ENCODE measurements at places on chromosomes 13 and 19.

DNA sequence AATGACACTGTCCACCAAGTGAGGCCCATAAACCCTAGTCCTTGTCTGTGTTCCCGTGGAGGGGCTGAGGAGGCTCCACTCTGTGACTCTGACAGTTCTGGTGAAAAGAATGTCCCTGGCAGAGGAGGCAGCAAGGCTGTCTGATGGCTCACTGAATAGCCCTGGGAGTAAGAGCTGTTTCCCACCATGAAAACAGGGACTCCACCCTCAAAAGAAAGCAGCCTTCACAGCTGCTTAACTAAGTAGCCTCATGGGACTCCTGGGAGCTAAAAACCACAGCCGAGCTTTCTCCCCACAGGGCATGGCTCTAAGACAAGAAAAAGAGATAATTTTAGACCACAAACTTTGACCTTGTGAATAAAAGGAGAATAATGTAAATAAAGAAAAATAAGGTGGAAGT is 135.1 kb upstream of the FRY start:
- no peak for DNase-seq

DNA sequence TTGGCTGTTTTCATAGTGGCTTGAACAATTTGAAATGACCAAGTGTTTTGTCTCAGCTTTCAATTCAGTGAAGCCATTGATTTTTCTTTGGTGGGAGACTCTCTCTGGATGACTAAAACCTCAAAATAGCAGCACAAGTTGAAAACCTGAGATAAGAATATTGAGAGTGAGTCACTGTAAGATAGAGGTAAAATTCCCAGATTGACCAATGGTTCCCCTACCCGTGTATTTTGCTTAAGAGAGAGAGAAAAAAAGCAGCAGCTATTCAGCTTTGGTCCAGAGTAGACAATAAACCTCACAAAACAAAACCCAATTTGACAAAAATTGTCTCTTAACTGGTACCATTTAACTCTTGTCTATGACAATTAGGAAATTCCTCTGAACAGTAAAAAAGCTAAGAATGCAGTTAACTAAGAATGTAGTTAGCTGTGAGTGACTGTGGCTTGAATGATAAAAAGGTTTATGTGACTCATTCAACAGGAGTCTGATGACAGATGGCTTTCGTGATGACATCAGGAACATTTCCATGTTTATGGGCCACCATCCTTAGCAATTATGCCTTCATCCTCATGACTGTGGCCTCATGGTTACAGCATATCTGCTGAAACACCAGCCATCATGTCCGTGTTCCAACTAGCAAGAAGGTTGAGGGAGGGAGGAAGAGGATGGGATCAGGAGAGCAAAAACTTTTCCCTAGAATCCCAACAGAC is 356.9 kb downstream of the NDFIP2 start:
- DNase-seq: no peak

DNA sequence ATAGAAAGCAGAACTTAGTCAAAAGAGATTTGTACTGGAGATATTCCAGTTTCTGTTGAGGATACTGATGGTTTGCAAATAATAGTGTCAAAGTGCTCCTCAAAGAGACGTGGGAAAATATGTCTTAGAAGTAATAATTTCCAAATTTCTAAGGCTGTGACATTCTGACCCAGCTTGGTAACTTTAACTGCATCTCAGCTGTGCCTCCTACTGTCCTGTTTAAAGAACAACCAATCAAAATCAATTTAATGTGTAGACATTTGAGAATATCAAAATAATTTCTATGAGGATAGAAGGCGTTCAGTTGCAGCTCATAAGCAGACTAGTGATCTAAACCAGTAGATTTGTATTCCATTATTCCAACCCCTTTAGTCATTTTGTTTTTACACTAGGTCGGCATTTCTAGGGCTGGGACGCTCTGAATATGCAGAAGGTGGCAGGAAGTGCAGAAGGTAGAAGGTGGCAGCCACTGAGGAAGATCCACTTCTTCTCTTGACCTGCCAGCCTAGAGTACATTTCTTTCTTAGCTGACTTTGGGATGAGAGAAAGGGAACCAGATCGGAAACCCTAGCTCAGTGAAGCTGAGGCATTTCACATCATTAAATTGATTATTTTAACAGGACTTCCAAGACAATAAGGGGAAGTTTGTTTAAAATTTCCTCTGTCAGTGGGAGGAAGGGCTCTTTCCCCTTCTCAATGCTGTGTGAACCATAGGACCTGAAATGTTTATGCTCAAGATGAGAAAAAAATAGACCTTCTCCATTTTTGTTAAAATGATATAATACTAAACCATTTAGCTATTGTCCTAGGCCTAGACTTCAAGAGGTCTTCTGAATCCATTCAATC is 67.5 kb downstream of the COL4A1 start:
- DNase-seq: no peak

DNA sequence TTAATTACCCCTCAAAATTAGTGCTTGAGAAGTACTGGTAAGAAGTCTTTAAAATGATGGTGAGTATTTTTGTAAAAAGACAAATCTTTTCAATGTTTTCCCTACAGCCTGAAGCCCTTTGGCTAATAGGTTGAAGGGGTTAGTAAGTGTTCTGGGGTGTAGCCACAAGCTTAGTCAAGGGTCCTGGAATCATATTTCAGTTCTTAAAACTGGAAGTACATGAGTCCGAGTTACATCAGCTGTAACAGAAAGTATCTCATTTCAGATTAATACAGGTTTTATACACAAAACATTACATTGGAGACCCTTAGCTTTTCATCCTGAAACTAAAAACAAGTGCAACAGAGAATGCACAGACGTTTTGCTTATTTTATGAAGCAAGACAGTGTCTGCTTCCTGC is 52.7 kb upstream of the TEX29 start:
- DNase-seq: no peak

DNA sequence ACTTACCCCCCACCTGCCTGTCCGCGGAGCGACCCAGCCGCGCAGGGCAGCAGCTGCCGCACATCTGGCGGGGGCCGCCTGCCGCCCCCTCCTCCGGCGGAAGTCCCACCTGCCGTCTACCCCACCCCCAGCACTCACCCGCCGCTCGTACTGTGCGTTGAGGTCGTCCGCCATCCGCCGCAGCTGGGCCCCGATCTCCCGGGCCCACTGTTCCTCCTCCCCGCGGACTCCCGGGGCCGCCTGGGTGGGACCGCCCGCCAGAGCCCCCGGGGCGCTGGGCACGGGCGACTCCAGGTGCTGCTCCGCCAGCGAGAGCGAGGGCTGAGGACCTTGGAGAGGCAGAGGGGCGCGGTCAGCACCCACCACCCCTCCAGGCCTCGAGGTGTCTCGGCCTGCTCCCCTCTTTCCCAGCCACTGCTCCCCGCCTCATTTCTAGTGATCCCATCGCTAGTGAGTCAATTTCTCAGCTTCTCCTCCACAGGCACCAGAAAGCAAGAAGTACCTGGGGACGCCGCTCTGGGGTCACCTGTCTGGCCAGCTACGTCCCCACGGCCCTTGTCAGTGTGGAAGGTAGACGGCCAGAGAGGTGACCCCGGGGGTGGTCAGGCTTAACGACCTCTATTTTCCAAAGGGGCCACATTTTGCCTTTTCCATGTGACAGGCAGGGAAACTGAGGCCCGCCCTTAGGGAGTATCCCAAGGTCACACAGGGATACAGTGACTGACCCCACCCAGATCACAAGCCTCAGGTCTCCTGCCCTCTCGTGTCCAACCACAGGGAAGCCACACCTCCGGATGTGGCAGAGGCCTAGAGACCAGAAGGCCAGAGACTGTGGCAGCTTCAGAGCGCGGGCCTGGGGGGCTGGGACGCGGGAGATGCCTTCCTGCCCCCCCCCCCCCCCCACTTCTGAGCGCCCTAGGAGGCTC is 4.3 kb downstream of the BBC3 start:
- DNase-seq: no peak

DNA sequence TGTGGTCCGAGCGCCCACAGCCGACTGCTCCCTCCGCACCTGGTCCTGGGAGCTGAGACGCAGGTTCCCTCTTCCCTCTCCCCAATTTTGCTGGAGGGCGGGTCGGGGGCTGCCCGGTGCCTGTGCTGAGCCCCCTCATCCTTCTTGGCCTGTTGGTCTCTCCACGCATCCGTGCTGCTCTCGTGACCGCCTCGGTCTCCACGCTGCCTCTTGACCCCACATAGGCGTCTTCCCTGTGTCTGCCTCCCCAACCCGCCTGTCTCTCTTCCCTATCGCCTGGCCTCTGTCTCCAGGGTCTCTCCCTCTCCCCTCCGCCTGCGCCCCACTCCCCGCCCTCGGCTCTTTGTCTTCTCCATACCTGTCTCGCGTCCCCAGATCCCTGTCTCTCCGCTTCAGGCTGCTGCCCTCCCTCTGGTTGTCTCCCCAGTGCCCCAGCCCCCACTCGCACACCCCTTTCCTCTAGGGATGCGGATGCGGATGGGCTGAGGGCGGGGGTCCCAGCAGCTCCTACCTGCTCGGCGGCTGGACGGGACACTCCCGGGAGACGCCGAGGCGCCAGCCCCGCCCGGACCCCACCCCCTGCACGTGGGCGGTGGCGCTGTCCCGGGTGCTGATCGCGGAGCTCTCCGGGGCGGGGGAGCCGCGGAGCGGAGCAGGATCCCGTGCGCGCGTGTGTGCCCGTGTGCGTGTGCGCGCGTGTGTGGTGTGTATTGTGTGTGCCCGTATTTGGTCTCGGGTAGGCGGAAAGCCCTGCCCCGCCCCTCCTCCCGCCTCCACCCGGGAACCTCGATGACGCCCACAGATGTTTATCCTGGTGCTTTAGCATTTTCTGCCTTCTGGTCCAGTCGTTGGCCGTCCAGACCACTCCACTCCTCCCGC is at the start of gene SYT5:
Gene SYT5, minus strand, starts transcription at position 684 of the 879 bp plus-strand sequence. CDS start 1,248 bp downstream, outside the sequence.
- DNase-seq: peak; percentile 35

GRCh38 chr13:28611654-28612131 is 47.2 kb upstream of the POMP start:
- no peak for DNase-seq

DNA sequence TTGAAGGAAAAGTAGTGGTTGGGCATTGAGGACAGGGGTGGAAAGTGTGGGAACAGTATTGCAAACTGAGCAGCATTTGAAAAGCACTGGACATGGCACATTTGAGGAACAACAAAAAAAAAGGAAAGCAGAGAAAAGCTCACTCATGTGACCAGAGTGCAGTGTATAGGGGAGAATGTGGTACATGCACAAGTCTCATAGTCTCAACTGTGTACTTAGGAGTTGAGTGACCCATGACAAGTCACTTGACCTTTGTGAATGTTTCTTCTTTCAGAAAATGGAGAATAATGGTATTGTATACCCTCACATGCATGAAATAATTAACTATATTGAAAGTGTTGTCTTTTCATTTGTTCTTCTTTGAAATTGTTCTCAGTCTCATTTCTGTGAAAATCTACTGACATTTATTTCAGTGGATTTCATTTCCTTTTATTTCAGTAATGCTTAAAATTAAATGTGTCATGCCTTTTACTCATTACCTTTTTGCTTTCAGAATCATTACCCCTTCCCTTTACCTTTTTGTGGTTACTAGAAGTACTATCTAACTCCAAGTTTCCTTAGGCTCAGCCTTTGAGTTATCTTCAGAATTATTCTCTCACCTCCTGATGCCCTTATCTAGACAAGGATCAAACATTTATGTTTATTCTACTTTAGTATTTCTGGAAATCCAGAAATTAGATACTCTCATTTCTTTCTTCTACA is 79.1 kb upstream of the MLNR start:
- DNase-seq: no peak

DNA sequence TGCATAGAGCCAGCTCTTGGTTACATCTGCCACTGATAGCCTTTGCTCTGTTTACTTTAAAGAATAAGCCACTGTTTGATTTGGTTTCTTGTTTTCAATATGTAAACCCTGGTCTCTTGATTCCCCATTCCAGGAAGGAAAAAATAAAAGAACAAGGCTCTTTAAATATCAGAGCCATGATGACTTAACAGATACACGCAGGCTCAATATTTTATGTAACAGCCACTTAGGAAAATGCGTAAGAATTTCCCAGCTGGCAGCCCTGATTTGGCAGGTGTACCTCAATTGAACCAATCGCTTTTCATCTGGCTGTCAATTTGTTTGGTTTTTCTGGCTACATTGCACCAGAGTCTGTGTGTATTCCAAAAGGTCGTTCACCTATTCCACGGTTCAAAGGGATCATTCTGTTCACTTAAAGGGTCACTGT is 65.6 kb downstream of the IRS2 start:
- no peak for DNase-seq

DNA sequence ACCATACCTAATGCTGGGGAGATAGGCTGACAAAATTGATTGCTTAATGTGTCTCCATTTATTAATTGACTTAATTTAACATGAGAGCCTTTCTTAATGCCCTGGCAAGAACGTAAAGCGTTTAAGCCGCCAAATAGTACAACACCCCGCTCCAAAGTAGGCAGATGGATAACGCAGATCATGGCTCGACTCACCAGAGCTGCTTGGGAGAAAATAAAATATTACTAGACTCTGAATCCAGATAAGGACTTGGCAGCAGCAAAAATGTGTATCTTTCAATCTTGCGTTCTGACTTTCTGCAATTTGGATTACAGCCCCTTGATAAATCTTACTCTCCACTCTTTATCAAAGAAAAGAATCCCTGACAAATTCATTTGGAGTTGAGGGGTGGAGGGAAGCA is 403 bp upstream of the SIAH3 start:
- no peak for DNase-seq

DNA sequence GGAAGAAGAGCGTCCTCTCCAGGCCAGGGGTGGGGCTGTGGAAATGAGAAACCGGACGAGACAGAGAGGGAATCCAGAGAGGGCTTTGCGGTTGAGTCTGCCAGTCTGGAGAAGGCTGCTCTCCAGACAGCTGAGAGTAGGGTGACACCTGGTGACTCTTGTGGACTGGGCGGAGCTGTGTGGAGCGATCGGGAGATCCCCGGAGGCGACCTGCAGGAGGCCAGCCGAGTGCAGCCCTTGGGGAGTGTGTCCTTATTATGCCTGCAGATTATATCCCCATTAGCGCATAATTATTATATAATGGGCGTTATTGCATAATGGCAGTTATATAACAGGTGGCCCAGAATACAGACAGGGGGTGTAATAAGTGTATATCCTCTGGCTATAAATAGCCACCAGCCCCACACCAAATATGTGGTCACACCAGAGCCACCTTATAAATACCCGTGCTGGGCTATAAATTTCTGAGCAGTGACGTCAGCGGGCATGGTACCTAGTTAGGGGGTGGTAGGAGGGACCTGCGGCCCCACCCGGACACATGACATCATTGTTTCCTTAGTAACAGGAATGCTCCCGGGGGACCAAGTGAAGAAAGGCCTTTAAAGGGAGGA is 41.2 kb downstream of the NFIX start:
- no peak for DNase-seq

GRCh38 chr13:33879118-33879517 is 61.2 kb downstream of the RFC3 start:
- no peak for DNase-seq

GRCh38 chr13:25980255-25980654 is 71.6 kb downstream of the SHISA2 start:
- no peak for DNase-seq

DNA sequence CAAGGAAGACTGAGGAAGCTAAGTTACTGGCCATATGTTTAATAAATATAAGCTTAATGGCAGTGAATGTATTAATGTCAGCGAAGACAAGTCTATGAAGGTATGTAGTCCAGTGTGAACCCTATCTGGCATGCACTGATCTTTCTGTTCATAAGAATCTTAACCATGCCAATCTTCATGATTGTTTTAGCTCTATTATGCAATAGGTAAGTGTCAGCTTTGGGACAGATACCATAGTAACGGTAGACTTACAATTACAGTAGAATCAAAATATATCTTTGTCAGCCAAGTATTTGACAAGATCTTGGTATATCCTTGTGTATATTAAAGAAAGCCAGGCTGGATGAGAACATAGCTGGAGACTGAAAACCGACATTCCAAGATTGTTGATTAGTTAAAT is 428.5 kb downstream of the SPRY2 start:
- DNase-seq: no peak

GRCh38 chr13:41568143-41568971 is 111.0 kb downstream of the RGCC start:
- no peak for DNase-seq

- no peak for DNase-seq
These were observed 3.8 kb upstream of the MYPOP start for GRCh38 chr19:45906221-45906620.

Data from stimulated activated CD4-positive, alpha-beta T cell treated with anti-CD3 and anti-CD28 coated beads, Interleukin-2, amount 100 ng/mL, for 4 hours (primary cell).